ENCODE measurements at places on chromosomes 3 and 15.

DNA sequence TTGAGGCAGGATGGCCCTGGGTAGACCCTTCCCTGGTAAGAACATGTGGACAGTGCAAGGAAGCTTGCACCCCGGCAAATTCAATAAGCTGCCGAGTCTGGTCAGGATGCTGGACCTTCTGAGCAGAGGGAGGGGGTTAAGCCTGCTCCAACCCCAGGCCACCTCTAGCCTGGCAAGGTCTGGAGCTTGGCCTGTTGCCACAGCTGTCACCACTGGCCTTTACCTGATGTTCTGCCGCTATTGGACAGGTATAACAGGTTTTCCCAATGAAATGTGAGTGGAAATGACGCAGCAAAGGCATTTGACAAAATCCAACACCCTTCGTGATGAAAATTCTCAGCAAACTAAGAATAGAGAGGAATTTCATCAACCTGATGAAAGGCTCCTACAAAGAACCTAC lies 699 bp upstream of the MESP1 start:
- no peak for DNase-seq

- DNase-seq, result no peak
These were observed 76.7 kb downstream of the ARNT2 start for GRCh38 chr15:80480909-80481308.

- DNase-seq, result no peak
These were observed 103.8 kb downstream of the GALK2 start for GRCh38 chr15:49273734-49274318.

- no peak for DNase-seq
These were observed 94.4 kb downstream of the ST6GAL1 start for GRCh38 chr3:187024536-187025226.

DNA sequence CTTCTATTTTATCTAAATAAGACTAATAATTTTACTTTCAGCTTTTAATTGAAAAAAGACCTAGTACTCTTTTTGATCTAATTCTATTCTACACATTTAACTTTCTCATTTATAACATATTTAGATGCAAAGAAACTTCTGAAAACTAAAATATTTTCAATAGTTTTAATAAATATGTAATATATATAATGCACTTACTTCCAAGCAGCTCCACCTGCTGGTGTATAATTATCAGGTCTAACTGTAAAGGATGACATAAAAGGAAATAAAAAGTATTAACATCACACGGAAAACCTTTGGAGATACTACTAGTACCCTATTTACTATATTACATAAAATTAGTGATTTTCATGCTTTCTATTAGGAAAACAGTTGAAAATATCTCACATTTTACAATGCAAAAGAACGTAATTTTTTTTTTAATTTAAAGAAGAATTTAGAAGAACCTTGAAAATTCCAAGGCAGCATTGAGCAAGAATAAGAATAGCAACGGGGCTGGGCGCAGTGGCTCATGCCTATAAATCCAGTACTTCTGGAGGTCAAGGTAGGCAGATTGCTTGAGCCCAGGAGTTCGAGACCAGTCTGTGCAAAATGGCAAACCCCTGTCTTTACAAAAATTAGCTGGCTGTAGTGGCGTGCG lies 10.2 kb downstream of the PLSCR5 start:
- DNase-seq, result no peak

DNA sequence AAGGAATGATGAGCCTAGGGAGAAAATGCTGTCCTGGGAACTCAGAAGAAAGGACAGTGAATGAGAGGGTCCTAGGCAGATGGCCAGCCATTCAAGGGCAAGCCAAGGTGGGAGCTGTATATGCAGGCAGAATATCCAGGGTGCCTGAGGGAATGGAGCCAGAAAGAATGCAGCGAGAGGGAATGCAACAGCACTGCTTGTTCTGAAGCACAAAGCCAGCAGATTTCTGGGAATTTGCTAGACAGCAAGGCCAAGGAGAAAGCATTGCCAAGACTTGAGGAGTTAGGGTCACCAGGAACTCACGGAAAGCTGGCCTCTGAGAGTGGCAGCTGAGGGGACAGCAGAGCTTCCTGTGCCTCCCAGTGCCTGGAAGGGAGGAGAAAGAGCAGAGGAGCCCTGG lies 200.6 kb downstream of the MYRIP start:
- DNase-seq, result no peak

- DNase-seq, result no peak
These were observed 49.4 kb upstream of the SYNPR start for GRCh38 chr3:63228677-63229076.

DNA sequence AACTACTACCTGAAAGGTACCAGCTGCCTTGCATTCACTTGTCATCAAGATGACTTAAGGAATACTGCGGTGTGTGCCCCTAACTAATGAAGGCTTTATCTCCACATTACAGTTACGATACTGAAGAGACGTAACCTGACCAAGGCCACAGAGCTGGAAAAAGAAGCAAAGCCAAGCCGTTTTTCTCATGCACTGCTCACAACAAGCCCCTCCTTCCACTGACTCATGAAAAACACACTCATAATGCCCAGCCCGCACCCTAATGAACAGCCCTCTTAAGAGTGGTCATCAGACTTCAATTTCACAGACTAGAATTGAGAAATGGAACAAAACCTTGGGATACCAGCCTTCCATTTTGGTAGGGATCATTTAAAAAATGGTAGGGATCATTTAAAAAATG lies 11.6 kb downstream of the PSMD6 start:
- DNase-seq, result no peak

DNA sequence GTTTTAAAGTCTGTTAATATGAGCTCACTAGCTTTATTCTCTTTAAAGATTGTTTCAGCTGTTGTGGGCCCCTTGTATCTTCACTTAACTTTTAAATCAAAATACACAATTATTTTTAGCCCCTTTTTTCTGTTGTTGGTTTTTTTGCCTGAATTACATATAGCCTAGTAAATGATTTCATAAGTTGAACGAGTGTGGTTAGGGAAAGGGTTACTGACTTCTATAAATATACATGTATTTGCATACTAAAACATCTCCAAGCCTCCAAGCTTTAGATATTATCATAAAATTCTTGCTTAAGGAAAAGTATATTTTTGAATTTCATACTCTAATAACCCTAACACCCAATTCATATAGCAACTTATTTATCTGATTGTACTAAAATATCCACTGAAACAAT lies 73.2 kb upstream of the ARL6 start:
- no peak for DNase-seq

GRCh38 chr3:171358881-171359198 lies 101.4 kb downstream of the TNIK start:
- no peak for DNase-seq

- no peak for DNase-seq
These were observed 127.3 kb upstream of the THBS1 start for GRCh38 chr15:39453620-39454019.

DNA sequence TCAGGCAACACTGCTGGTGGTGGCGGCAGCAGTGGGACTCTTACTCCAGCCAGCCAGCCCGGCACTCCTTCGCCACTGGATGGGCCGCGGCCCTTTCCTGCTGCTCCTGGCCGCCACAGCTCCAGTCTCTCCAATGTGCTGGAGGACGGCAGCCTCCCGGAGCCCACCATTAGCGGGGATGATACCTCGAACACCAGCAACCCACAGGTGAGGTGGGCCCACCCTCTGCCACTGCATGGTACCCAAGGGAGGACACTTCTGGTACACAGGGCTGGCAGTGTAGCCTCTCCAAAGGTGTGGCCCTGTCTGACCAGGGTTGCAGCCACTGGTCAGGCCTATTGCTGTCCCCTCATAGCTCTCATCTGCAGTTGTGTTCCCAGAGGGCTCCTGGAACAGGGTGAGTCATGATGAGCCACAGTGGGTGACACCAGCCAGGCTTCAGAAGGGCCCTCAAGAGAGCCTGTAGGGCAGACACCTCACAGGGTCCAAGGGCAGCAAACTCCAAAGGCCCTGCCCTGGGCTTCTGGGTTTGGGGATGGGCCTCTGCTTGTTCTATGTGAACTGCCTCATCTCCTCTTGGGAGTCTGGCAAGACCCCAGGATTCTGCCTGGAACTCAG lies 20.8 kb downstream of the NBEAL2 start:
- DNase-seq, result no peak

DNA sequence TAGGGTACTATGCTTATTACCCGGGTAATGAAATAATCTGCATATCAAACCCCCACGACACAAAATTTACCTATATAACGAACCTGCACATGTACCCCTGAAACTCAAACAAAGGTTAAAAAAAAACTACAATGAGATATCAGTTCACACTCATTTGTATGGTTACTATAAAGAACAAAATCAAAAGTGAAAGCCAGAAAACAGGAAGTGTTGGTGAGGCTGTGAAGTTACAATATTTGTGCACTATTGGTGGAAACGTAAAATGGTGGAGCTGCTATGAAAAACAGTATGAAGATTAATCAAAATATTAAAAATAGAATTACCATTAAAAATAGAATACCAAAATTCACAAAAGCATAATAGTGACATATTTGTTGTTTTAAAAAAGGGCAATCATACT lies 128.9 kb downstream of the ZIC1 start:
- no peak for DNase-seq

DNA sequence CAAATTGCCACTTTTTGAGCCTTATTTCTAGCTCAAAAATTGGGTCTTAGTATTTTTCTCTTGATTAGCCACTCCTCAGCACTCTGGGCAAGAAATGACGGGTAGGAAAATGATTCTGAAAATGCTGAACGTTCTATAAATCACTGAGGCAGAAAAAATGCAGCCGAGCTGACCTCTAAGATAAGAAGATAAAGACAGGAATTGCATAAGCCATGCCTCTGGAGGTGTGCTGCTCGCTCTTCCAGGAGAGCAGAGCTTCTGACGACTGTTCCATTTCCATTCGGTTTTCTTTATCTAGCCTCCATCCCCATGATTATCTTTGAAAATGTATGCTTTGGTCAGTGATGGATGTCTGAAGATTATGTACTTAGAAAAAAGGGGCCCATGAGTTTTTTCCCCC lies 558.8 kb upstream of the ADAMTS9 start:
- DNase-seq, result no peak

GRCh38 chr3:31848163-31848818 lies 132.8 kb downstream of the OSBPL10 start:
- DNase-seq, result no peak

- DNase-seq, result no peak
These were observed 384.2 kb downstream of the CGGBP1 start for GRCh38 chr3:87674397-87675161.

DNA sequence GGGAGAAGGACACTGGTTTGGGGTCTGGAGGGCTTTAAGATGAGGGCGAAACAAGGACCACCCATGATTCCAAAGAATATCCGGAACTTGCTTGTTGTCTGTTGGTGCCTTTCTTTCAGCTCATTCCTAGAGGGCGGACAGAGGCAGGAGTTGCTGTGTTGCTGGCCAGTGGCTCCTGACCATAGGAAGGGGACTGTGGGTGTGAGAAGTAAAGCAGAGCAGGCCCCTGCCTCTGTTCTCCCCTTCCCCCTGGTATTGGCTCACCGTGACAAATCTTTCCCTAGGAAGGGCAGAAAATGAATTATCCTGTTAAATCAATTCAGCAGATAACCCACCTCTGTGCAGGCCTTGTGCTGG lies 89.1 kb downstream of the LIPC start:
- DNase-seq, result no peak

DNA sequence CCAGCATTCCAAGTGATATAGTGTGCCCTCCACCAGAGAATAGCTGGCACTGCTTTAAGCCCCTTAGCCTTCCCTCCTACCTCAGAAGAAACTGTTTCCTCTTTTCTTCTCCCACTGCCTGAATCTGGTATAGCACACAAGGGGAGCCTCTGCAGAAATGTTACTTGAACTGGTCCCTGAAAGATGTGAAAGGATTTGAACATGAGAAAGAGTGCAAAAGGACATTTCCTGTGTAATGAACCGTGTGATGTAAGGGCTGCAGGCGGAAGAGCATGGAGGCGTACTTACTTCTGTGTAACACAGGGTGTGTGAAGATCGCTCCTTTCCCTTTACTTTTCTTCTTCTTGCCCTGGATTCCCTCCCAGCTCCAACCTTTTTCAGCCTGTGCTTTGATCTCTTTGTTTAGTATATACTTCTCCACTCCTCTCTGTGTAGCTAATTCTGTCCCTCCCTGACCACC lies 8.4 kb downstream of the TMOD3 start:
- no peak for DNase-seq

- no peak for DNase-seq
These were observed 23.8 kb upstream of the SH3BP5 start for GRCh38 chr3:15356176-15356575.

DNA sequence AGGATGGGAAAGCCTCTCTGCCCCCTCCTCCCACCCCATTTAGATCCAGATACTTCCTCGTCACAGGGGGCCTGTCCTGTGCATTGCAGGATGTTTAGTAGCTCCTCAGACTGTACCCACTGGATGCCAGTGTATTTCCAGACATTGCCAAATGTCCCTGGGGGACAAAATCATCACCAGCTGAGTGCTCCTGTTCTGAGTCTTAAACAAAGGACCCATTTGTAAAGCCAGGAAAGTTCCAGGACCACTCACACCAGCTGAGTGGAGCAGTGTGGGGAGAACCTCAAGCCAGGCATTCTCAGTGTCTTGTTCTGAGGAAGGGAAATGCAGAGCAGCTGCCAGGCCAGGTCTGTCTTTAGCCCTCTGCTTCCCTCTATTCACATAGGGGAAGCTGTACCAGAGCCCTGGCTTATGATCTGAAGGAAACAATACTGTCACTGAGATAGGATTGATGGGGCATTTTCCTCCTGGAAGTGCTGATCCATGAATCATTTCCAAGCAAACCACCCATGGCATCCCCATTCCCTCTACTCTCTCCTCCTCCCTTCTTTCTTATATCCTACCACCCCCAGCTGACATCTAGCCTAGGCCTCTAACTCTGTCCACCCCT lies 67.4 kb upstream of the MEX3B start:
- no peak for DNase-seq

- no peak for DNase-seq
These were observed 62.0 kb upstream of the BCL6 start for GRCh38 chr3:187807086-187807862.

DNA sequence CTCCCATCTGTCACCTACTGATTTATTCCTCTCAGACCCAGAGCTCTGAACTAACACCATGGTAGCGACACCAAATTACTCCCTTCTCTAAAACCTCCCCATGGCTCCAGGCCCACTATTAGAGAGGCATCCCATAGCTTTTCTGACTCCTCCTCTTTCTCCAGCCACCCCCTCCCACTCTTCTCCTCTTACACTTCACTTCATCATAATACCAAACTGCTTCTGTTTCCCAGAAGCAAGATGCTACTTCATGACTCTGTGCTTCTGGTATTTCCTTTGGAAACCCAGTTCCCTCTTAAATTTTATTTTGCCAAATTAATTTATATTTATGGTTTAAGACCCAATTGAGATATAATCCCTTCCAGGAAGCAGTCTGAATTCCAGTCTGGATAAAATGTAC lies 465.1 kb upstream of the PDZRN3 start:
- no peak for DNase-seq

DNA sequence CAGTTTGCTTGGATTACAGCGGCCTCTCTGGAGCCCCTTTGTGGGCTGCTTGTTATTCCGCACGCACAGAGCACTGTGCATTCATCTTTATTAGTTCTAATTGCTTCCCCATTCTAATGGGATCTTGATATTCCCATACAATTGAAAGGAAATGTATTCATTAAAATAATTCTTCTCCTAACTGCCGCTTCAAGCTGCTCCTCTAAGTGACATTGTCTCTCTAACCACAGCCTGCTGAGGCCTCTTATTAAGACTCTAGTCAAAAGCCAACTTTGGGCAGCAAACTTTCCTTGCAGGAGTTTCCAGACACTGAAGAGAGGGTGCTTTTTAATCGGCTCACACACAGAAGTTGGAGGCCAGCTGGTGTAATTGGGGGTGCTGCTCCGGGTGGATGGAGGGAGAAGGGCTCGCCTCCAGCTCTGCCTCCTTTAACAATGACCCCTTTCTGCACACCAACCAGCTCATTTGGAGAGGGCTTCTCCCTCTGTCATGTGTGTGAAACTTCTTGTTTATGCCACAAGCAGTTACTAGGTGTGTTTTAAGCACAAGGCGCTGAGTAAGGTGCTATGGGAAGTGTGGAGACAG lies 5.6 kb upstream of the MAGEF1 start:
- no peak for DNase-seq
